ENCODE measurements at places on chromosomes 3 and 15.

DNA sequence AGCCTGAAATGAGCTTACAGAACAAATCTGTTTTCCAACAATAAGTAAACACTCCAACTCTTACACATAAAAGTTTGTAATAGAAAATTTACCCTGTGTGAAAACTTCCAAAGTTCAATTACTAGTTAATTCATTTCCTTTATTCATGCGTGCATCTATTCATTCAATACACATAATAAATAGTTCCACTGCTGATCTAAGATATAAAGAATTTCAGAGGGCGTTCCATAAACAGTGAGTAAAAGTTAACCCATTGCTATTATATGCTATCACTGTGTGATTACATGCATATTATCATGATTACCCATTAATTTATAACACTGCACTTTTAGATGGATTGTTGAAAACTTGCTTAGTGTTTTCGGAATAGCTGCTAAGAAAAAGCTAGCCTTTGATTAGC is 36.2 kb upstream of the CFAP20DC start:
- DNase-seq = no peak

GRCh38 chr3:27425896-27426565 is 56.8 kb upstream of the NEK10 start:
- DNase-seq = no peak

- no peak for DNase-seq
These were observed 111.4 kb downstream of the WNT7A start for GRCh38 chr3:13768453-13768852.

DNA sequence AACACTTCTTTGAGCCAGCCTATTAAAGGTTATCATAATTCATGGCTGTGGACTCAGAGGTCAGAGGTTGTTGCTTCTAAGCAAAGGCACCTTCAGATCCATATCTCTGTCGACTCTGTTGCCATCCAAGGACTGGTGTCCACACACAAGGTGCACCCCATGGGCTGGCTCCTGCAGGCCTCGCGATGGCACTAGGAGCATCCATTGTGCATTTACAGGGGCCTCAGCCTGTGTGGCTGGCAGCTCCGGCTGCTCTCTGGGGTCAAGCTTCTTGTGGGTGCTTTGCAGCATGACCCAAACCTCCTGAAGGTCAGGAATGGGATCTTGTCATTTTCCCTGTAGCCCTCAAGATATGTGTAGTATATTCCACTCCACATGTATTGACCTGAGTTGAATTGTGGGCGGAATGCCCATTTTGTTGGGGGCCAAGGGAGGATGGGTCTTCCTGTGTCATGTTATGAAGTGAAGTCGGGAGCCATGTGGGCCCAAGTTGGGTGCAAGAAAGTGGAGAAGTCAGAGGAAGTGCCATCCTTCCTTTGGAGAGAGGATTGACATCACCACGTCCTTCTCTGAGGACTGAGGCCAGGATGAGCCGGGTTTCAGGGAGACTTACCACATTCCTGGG is 43.9 kb downstream of the CHDH start:
- DNase-seq = no peak

Data from GM13977 (cell line).